ENCODE measurements at places on chromosomes 11 and 22.

GRCh38 chr11:95455228-95455970 is 224.4 kb upstream of the SESN3 start:
- DNase-seq, result no peak

DNA sequence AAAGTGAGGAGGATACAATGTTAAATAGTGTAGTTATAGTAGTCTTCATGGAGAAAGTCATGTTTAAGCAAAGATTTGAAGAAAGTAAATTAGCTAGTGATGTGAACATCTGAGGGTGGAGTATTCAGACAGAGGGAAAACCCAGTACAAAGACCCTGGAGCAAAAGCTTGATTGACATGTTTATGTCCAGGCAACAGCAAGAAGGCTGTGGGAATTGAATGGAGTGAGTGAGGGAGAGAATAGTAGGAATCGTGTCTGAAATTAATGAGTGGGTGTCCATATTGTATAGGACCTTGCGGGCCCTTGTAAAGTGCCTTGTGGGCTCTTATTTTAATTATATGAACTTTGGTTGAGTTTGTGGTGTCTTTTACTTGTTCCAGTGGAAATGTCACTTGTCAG is 424.1 kb upstream of the KIRREL3 start:
- DNase-seq, result no peak

- DNase-seq, result no peak
These were observed 186.1 kb downstream of the MYO18B start for GRCh38 chr22:25928038-25928437.

DNA sequence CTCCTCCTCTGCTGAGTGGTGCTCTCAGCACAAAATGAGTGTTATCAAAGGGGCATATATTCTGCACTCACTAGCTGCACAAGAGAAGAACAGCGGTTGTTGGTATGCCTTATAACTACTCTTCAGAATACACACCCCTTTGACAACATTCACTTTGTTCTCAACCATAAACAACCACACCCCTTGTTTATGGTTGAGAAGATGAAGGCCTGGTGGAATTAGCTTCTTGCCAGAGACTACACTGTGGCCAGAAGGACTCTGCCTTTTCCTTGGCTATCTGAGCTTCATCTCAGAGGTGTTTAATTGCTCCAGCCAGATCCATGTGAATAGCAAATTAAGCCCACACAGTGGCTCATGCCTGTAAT is 45.0 kb upstream of the CLDN5 start:
- DNase-seq, result no peak

DNA sequence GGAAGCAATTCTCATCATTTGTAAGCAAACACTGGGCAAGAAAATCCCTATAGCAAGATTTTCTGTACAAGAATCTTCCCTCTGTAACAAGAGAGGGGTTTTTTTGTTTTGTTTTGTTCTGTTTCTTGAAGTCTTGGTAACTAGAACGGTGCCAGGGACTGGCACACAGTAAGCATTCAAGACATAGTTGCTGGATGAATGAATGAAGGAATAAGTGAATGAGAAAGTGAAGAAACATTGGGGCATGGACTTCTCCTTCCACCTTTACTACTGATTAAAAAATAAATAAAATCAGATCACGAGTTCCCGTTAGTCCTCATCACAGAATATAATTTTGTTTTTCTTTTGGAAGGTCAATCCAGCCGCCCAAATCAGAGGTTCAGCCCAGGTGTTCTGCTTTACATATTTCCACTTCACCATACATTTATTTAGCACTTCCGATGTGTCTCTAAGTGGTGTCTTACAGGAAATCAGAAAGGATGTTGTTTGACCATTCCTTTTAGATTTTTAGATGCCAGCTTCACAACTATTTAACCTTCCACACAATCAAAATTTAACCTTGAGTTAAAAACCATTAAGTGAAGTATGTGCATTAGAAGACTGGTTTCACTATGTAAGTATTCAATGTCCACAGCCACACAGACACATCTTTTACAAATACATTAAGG is 281.2 kb downstream of the CADM1 start:
- no peak for DNase-seq

DNA sequence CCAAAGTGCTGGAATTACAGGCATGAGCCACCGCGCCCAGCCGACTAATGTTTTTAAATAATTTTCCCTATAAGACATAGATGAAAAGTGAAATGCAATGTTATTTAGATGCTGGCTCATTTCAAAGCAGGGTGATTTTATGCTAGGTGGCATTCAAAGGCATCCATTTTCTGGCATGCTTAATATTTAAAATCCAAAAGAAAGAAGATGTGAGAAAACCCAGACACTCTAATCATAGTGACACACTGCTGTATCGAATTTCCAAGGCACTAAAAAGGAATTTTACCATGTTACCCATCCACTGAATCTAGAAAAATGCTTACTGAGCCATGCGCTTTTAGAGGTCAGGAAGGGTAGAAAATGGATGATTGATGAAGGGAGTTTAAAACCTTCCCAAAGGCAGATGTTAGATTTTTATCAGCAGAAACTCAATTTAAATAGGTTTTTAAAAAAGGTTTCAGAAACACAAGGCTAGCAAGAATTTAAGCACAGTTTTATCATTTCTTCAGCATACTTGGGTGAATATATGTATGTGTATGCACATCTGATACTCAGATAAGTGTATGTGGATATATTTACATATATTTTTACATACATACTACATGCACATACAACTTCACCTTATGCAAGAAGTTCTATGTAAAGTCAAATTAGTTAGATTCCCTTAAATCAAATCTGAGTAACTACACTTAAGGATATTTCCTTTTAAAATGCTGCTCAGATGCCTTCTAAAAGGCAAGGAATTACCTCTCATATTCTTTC is 24.1 kb upstream of the CCDC89 start:
- no peak for DNase-seq

DNA sequence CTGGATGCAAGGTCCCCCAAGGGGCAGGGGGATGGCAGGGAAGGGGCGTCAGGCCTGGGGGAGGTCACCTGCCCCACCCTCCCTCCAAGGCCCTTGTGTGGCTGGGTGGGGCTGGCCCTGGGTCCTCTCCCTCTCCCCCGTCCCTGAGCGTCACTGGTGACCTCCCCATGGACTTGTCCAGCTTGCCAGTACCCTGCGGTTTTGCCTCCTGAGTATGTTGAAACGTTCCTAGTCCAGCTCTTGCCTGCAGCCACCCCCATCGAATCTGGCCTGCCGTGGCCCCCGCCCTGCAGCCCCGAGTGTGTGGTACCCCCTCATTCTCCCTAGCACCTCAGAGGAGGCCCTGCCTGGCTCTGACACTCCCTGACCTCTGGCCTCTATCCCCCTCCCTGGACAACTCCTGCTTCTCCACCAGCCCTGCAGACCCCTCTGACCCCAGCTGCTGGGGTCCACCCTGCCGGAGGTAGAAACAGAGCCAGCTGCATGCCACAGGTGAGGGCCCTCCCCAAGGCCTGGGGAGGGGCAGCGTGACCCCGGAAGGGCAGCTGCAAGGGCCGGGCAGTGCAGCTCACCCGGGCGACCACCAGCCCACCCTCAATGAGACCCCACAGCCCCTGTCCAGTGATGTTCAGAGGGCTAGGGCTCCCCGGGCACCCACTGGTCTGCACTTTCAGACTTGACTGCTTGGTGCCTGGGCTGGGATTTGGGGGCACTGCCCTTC is 4.1 kb upstream of the MUC6 start:
- DNase-seq, result no peak

GRCh38 chr11:73398721-73399120 is 22.5 kb downstream of the RELT start:
- DNase-seq, result no peak

GRCh38 chr22:39208013-39208680 is 36.6 kb downstream of the PDGFB start:
- DNase-seq, result no peak

GRCh38 chr22:49303781-49304461 is 523.8 kb downstream of the BRD1 start:
- DNase-seq, result no peak

- DNase-seq, result peak; percentile 78
These were observed at the start of gene PATZ1 for GRCh38 chr22:31346255-31346732. TSS of gene PATZ1 (minus strand) at chr22:31346346. CDS start at chr22:31345602, 744 bp downstream.

Measured in activated naive CD4-positive, alpha-beta T cell (primary cell).